CD4-positive, alpha-beta T cell treated with Interleukin-15 for 4 hours (primary cell): ENCODE measurements at places on chromosomes 3 and 15.

- peak; percentile 74 for DNase-seq
These were observed 118.1 kb downstream of the TBC1D2B start for GRCh38 chr15:77959432-77959879.

DNA sequence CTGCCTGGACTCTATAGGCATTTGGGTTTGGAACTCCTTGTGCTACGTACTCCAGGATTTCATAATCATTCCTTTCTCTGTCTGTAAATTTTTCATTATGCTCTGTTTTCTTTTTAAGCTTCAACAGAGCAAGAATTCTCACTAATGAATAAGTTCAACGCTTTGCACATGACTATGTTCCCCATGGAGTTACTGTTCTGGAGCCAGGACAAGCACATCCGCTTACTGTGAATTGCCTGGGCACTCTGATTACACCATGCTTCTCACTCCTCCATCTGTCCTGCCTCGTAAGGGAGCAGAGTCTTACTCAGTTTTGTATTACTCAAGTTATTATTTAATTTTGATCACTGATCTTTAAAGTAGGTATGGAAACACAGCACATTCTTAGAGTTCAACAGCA lies 472.7 kb downstream of the RAP2B start:
- DNase-seq, result no peak

- peak; percentile 58 for DNase-seq
These were observed 111.4 kb downstream of the DLG1 start for GRCh38 chr3:197186887-197187588.

GRCh38 chr3:16064642-16065414 lies 109.7 kb upstream of the GALNT15 start:
- DNase-seq, result no peak

DNA sequence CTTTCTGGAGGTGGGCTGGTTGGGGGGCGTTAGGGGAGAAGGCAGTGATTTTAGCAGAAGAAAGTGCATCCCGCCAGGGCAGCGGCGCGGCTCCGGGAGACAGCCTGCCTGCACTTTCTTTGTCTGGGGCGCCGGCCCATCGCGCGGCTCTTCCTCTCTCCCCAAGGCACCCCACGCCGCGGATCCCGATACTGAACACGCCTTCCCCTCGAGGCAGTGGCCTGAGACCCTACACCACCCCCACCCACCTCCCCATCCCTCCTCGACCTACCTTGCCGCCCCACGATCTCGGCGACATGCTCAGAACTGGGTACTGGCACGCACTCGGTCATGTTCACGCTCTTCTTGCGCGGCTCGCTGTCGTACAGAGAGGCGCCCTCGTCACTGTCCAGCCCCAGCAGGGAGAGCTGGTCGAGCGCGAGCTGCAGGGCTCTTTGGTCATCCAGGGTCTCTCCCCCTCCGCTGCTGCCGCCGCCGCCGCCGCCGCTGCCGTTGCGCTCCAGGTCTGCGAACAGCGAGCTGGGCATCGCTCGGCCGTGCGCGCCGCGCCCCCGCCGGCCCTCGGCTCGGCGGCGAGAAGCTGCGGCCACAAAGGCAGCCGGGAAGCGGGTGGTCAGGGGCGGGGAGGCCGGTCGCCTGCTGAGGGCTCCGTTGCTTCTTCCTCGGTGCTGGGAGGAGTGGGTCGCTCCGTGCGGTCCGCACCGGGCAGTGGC lies 483 bp downstream of the MEX3B start:
- no peak for DNase-seq
